Stimulated activated CD8-positive, alpha-beta memory T cell treated with anti-CD3 and anti-CD28 coated beads, Interleukin-4, amount 100 ng/mL, for 1 hour (primary cell): ENCODE measurements at places on chromosomes 1 and 21.

DNA sequence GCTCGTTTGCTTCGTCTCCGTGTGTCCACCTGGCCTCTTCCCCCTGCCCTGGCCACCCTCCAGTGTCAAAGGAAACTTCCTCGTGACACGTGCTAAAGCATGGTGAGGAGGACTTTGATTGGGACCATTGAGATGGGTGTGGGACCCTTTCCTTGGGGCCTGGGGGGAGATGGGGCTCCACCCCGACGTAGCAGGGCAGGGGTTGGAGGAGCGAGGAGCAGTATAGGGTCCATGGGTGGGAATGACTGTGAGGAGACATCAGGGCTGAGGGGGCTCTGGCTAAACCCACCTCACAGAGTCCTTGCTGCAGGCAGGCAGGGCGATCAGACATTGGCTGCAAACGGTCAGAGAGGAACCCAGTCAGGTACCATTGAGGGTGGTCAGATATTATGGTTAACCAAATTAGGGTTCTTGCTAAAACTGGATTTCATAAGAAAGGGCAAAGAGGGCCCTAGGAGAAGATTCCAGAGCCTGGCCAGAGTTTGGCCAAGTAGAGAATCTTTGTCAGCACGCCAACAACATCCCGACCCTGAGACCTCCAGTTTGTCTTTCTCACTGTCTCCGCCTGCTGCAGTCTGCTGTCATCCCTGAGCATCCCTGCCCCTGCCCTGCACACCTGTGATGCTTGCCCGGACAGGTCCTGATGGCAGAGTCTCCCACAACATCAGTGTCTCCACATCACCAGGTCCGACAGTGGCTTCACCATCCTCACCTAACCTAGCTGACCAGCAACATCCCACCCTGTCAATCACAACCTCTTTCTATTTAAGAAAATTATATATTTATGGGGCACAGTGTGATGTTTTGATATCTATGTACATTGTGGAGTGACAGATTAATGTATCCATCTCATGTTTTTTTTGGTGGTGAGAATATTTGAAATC is 8.0 kb downstream of the RNF187 start:
- DNase-seq, result no peak

GRCh38 chr1:6634371-6635052 is 9.8 kb downstream of the THAP3 start:
- no peak for DNase-seq

GRCh38 chr1:1434131-1434823 is 1.2 kb upstream of the VWA1 start:
- no peak for DNase-seq

DNA sequence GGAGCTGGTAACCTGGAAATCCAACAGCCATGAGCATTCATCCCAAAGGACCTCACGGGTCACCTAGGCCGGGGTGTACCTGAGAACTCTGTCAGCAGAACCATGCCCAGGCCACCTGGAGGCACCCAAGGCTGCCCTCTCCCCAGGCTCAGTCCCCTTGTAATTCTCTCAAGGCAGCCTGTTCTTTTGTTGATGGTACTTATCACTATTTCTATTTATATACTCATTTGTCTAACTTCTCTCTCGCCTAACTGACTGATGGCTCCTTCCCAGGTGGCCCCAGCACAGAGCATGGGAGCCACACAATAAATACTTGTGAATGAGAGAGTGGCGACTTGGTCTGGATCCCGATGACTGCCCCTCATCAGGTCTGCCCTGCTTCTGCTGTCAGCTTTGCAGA is 16.7 kb downstream of the CASP9 start:
- no peak for DNase-seq

DNA sequence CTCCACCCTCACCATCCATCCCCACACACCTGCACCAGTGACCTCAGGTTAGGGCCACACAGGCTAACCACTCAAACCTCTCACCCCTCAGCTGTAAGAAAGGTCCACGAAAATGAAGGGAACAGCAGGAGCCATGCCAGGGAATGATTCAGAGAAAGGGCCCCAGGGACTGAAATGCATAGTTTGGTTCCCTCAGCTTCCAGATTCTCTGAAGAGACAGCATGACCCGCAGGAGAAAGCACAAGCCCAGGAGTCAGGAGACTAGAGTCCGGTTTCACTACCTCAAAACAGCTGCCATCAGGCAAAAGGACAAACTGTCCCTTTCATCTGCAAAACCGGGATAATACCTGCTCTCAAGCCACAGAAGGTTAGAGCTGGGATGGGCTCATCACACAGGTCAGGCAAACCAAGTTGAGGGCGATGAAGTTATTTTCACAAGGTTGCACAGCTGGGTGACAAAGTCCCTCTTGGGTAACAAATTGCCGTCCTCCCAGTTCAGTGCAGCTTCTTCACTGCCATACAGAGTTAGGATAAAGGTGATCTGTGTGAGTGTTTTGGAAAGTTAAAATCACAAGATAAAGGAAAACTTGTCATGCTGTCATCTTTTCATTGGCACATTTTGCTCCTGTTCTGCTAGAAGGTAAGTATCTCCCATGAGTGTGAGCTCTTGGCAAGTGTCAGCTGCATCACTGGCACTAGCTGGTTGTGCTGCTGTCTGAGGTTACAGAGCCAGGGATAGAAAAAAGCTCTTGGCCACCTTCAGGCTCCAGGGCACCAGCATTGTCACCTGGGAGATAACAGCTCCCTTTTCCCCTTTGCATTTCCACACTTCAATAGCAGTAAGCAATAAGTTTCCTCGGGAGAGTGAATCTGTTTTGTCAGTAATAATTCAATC is 120.4 kb downstream of the KCNH1 start:
- no peak for DNase-seq

DNA sequence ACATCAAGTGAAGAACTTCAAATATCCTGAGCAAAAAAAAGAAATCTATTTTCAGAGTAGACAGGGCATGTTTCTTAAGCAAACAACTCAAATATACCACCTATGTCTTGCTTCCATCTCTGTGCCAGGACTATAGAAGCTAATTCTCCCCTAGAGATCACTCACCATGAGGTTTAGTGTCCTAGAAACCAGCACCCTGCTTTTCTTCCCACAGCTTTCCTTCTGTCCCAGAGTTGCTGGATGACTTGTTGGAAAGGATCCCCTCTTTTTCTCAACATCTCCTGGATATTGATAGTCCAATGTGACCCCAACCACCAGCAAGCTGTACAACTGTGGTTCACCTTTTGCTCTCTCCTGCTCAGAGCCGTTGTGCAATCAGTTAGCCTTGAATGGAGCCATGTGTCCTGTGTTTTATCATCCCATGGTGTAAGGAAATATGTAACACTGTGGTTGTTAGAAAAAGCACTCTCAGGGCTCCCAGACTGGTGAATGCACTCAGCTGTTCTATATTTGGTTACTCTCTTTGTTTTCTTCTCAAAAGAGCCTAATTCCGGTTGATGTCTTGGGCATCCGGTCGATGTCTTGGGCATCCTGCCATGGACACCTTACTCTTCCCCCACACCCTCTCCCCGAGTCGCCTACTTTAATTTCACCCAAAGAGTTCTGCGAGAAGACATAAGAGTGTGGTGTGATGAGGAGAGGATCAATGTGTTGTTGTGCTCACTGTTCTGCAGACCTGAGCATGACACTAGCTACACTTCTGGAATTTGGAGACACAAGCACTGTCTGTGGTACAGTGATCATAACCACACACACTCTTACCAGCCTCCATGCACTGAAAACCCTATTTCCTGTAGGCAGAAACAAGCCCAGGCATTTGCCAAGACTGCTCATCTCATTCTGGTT is 1.7 kb downstream of the TNFSF4 start:
- DNase-seq, result no peak

DNA sequence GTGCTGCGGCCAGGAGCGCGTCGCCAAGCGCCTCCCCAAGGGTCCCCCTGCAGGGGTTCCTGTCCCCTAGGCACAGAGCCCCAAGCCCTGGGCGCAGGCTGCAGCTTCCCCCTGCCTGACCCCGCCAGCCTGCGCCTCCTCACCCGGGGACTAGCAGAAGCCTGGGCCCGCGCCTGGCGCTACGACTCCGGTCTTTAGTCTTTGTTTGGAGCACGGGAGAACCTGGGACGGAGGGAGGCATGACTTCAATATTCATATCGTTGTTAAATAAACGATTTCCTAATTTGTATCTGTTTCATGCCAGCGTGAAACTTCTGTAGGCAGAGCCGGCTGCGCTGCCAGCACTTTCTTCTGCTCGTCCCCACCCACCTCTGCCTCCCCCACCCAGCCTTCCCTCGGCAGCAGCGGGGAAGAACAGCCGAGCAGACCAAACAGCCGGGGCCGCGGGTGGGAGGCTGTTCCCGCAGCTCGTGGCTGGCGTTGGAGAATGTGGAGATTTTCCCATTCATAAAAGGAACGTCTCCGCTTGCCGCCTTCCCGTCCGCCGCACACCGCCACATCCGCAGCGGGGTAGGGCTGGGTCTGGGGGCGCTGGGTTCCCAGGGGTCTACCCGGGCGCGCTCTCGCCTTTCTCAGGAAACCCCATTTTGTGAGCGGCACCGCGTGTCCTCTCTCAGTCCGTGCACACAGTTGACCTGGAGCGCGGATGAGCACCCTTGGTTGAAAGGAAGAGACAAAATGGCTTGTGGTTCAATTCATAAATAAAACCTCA is 777 bp upstream of the TRIM67 start:
- no peak for DNase-seq
